ENCODE measurements at places on chromosomes 12 and 14.

DNA sequence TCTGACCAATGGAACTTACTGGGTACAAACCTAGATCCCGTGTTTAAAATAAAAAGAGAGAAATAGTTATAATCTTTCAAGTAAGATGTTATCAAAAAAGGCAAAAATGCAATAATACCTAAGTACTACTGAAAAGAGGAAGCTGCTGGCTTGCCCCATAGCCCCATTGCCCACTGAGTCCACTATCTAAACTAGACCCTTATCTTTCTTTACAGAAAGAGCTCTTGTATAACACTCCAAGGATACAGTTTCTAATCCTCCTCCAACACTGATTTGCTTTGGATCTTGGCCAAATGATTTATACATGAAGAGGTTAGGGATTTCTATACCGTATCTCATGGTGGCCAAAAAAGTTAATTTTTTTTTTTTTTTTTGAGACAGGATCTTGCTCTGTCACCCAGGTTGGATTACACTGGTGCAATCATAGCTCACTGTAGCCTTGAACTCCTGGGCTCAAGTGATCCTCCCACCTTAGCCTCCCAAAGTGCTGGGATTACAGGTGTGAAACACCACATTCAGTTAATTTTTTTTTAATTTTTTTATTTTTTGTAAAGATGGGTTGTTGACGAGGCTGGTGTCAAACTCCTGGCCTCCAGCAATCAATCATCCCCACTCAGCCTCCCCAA lies 2.6 kb downstream of the GXYLT1 start:
- no peak for DNase-seq

GRCh38 chr12:116157845-116158267 lies 119.6 kb downstream of the MED13L start:
- DNase-seq = no peak

GRCh38 chr12:62292761-62293344 lies 32.6 kb downstream of the USP15 start:
- no peak for DNase-seq

GRCh38 chr12:102201436-102202061 lies 3.9 kb upstream of the PMCH start:
- DNase-seq = no peak

GRCh38 chr12:13289653-13290289 lies 93.2 kb downstream of the EMP1 start:
- no peak for DNase-seq

GRCh38 chr12:115758877-115759620 lies 518.4 kb downstream of the MED13L start:
- no peak for DNase-seq

DNA sequence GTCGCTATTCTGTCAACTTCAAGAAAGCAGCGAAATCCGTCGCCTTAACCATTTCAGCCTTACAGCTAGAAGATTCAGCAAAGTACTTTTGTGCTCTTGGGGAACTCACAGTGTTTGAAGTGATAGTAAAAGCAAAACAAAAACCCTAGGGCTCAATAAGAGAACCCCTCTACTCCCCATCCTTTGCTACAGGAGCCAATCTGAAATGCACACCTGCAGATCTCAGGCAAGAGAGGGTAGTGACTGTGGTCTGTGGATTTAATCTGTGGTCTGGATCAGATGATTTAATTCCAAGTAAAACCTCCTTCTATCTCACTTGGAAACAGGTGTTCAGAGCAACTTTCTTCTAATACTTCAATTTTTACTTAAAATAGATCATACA lies 422.9 kb upstream of the OR4E1 start:
- DNase-seq = no peak

DNA sequence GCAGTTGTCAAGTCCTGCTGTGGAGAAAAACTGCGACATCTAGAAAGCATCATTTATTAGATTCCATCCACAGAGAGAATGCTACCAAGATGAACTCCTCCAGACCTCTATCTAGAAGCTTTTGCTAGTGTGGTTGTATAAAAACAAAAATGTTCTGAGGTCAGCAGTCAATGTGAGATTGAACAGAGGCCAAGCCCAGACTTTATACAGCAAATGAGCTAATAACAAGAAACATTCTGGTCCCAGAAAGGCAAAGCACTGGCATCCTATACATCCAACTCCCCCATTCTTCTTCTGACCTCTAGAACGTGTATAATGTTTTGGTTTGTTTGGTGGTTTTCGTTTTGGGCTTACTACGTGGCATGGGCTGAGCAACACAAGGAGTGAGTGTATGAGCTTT lies 26.7 kb upstream of the RIN3 start:
- DNase-seq = no peak

DNA sequence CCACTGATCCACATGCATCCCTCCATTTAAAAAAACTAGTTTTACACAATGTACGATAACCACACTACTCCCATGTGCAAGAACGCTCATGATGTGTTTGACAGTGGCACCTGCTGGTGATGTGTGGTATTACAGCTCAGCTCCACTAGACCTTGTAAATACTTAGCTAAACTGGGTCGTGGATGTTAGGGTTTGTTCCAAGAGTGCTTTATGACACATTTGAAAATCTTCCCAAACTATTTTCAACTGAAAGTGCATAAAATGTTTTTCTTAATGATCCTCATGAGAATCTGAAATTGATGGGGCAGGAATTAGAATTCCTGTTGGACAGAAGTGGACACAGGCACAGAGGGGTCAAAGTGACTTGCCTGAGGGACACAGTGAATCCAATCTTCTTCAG lies 99.2 kb downstream of the SCARB1 start:
- no peak for DNase-seq

GRCh38 chr14:69754487-69754886 lies 12.5 kb upstream of the SRSF5 start:
- DNase-seq = no peak

DNA sequence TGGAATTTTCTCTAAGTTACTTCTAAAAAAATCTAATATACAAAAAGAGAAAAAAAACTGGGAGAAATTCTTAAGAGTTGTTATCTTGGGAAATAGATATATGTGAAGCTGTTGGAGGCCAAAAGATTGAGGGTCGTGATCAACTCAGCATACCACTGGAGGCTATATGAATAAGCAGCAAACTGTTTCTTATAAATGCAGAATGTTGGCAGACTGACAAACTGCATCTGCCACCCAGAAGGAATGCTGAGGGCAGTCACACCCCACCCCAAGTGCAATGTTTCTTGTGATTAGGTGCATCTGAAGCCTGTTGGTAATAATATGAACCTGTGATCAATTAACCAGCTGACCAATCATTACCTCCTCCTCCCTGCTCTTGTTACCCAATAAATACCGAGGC lies 818.6 kb upstream of the MGAT4C start:
- DNase-seq = no peak

DNA sequence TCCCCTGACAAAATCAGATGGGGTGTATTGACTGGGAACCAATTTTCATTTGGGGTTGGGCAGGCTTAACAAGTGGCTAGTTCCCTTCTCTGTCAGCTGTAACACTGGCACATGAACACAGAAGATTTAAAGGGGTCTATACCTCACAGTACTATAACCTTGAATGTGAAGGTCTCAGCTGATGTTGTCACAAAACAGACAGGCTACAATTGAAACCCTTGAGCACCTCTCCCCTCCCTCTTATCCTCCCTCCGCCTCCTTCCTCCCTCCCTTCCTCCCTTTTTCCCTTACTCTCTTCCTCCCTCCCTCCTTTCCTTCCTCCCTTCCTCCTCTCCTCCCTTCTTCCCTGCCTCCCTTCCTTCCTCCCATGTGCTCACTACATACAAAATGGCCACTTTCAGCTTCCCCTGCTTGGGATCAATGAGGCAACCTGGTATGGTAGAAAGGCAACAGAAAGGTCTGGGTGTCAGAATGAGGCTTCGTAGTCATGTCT lies 262.4 kb downstream of the TTC6 start:
- no peak for DNase-seq

DNA sequence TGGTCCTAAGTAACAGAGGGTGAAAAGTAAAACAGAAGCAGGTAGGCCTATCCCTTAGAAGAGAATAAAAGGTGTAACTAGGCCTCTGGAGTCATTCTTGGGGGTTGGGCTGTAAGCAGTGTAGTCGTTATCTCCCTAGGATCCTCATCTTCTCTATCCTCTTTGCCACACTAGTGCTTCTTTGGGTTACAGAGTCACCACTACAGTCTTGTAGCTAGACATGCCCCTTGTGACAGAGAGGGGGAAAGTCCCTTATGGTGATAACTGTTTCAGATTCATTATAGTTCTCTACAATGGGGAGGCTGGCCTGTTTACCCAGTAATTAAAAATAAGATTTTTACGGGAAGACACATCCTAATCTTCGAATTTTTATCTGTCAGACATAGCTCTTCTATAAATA lies 16.4 kb upstream of the SRP54 start:
- DNase-seq = no peak

DNA sequence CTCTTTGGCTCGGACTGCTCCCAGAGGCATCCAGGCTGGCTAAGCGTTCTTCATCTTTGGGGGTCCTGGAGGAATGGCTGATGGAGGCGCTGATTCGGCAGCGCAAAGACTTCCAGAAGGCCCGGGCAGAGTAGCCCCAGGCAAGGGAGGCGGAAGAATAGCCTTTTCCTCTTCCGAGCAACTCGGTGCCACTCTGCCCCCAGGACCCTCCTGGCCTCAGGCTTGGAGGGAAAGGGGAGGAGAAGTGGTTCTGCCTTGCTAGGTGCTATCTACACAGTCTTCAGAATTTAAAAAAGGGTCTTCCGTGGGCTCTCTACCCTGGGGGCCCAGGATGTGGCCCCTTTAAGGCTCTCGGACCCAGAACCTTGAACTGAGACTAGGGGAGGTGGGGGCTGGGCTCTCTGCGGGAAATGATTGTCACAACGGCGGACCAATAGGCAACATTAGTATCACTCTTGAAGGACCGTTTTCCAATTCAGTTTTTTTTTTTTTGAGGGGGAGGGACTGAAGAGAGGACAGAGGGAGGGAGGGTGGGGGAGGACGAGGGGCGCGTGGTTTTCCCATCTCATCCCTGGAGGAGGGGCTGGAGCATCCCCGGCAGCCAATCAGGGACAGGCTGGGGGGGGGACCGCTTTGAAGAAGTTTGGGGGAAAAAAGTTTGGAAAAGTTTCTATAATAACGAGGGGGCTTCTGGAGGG lies at the start of gene NFATC4:
NFATC4 (plus strand) TSS at position 671 of the 698 bp plus-strand sequence. CDS start 157 bp downstream, outside the sequence.
- peak; percentile 29 for DNase-seq

GRCh38 chr12:116881325-116881876 lies at the start of gene HRK:
HRK (minus strand) TSS chr12:116881441; CDS start chr12:116881307, 134 bp downstream.
- no peak for DNase-seq

DNA sequence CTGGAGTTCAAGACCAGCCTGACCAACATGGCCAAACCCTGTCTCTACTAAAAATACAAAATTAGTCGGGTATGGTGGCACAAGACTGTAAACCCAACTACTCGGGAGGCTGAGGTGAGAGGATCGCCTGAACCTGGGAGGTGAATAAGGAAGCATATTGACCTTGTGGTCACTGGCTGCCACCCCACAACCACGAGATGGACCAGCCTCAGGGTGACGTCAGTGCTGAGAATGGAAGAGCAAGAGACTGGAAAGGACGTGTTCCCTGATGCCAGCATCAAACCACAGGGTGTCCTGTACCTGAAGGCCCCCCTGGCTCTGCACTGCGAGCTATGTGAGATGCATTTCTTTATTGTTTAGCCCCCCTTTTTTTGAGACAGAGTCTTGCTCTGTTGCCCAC lies 45.9 kb upstream of the BDKRB2 start:
- no peak for DNase-seq

DNA sequence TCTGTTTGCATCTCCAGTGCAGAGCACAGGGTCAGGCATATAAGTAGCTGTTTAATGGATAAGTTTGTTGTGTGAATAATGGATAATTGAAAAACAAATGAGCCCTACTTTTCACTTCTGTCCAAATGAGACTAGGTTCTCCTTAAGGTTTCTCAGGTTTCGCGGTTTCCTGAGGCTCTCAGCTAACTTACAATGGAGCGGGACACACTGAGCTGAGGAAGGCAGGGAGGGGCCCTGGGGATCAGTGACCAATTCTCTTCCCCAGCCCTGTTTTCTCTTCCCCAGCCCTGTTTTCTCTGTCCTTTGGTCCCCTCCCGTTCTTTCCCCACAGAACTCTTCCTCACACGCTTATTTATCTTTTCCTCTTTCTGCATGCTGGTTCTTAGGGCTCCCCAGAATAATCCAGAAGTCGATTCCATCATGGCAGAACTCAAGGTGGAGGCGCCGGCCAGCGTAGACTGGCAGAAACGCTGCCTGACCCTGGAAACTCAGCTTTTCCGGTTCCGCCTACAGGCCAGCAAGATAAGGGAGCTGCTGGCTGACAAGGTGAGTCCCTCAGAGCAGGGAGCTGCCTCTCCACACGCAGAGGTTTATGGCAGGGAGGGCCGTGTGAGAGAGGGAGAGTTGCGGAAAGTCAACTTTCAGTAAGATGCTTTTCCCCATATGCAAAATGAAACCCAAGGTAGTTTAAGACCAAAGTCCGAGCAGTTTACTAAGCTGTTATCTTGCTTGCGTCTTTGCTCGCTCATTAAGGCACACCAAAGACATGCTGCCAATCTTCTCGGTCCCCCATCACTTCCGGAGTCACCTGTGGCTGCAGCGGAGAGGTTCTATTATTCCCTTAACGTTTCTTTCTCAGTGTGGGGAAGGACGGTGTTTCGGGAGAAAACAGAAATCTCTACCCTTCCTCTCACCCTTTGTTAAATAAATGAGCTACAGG lies 8.6 kb downstream of the PLEKHH1 start:
- no peak for DNase-seq

DNA sequence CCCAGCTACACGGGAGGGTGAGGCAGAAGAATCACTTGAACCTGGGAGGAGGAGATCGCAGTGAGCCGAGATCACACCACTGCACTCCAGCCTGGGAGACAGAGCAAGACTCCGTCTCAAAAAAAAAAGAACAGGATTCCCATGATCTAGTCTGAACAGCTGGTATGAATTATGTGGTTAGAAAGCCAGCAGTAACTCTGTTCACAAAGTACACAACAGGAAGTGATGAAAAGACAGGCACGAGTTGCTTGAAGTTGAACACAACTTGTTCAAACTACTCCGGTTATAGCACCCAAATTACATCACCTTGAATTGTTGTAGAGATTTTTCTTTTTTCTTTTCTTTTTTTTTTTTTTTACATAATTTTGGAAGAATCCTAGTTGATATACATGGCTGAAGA lies 238.8 kb upstream of the RGS6 start:
- DNase-seq = no peak

DNA sequence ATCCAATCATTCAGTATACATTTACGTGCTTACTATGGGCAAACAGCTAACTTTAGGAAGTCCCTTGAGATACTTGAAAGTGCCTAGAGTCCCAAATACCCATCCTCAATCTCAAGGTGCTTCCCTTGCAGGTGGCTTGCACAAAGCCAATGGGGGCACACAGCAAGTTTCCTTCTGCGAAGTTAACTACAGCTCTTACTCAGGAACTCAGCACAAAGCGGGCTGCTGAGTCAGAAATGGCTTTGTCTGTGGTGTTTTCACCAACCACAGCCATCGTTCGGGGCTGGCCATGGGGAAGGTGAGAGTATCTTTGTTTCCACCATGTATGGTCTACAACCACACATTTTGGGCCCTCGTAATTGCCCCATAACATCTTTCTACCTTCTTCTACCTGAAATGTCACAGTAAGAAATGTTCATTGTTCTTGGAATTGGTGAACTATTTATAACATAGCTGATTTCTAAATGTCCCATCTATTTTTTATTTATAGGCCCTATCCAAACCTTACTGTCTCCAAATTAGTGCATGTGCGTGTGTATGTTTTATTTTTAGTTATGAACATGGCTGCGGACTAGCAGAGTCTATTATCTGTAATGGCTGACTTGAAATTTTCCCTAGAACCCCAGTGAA lies 13.9 kb downstream of the MFAP5 start:
- DNase-seq = no peak
